ENCODE measurements at places on chromosomes 12 and 14.
A peak's percentile ranks its signal among the peaks of the same experiment; 100 is the strongest.

DNA sequence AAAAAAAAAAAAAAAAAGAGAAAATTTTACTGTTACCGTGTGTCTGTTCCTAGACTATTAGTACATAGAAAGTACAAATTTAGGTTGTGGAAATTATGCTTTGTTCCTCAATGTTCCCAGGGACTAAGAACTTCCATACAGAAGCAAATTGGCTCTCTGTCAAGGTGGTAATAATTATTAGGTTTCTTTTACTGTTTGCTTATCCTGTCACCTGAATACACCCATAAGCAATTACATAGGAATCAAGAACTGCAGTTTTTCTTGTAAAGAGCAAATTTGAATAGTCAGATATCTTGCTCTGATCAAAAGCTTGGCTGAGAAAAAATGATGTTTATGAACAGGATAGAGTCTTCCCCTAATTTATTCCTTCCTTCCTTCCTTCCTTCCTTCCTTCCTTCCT is 191.2 kb downstream of the AEBP2 start:
- DNase-seq, result no peak

GRCh38 chr14:101472518-101472849 is 88.8 kb upstream of the DIO3 start:
- no peak for DNase-seq

DNA sequence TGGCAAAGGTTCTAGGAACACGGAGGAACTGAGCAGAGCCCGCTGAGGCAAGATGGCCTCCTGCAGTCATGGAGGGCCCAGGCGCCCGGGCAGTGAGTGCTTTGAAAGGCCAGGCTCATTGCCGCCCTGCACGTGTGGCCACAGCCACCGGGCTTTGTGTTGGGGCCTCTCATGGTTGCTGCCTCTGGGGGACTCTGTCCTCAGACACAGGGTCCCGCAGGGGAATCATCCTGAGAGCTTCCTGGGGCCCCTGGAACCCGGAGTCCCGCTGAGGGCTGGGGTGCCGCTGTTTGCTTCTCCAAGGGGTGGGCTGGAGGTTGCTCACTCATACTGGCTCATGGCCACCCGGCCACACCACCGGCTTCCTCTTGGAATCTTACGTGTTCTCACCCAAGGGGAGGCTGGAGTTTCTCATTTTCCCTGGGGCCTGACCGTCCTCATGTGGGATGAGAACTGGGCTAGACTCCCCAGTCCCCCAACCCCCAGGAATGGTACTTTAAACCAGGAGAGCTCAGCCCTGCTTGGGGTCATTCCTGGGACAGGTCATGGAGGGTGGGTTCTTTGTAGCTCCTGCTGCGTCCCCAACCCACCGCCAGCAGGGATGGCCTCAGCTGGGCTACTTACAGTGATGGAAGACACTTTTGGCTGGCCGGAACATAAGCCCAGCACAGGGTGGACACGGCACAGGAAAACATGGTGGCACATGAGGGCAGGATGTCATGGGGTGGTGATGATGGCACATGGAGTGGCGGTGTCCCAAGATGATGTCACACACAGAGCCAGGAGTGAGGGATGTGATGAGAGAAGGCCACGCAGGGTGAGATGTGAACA is 21.1 kb upstream of the LRTM2 start:
- no peak for DNase-seq

DNA sequence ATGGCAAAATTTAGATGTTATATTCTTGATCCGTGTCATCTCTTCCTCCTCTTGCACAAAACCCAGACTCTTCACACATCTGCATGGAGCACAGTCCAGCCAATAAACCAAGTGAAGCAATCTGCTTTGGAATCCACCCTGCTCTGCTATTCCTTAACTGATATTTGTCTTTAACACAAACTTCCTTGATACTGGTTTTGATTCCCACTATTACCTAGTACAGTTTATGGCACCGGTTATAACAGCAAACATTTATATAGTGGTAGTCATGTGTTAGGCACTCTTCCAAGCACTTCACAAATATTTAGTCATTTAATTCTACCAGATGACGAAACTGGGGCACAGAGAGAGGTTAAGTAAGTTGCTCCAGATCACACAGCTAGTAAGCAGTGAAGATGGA is 12.5 kb downstream of the STYK1 start:
- DNase-seq, result no peak

DNA sequence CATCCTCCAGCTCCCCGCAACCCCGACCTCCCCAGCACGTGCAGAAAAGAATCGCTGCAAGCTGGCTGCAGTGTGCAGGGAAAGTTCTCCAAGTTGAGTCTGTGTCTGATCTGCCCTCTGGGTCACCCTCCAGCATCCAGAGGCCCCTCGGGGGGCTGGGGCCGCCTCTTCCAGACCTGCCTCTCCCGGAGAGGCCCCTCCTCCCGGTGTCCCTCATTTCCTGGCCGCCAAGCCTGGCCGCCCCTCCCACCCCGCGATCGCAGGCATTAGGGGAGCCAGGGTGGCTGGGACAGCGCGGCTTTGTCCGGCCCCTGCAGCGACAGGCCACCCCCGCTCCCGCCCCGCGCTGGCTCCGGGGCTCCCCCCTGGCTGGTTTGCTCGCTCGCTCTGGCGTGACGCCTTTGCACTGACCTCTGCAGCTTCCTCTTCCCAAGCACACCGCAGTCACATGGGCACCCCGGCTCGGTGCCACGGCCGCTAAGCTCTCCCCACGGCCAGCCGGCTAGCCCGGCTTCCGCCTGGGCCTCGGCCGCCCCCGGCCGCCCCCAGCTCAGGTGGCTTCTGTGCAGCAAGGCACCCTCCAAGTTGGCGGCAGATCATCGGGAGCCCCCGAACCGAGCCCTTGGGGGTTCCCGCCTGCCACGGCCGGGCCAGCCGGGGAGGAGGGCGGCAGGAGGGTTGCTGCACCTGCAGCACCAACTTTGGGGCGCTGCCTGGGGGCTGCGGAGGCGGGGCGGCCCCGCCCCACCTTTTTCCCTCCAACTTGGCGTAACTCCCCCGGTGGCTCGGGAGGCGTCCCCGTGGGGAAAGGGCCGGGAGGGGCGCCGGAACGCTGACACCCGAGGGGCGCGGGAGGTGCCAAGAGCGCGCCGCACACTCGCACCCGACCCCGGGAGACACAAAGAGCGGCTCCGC is 43.7 kb downstream of the KDM2B start:
- peak; percentile 69 for DNase-seq

GRCh38 chr14:95292660-95293425 is 26.9 kb downstream of the CLMN start:
- no peak for DNase-seq

GRCh38 chr12:69298947-69299346 is 49.2 kb upstream of the LYZ start:
- no peak for DNase-seq

DNA sequence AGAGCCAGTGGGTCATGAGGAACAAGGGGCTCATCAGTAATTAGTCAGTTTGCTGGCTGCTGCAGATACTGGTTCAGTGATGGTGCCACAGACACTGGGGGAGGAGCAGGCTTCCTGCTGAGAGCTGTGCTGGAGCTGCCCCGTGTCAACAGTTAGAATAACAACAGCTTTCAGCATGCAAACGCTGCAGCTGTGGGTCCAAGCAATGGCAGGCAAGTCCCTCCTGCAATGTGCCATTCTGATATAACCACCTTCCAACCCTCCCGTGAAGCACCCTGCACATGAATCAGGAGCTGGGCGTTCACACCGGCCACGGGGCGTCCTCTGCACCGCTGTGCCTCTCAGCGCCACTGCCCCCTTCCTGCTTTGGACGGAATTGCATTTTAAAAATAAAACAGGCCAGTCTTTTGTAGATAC is 258.4 kb upstream of the SFSWAP start:
- DNase-seq, result peak; percentile 33

DNA sequence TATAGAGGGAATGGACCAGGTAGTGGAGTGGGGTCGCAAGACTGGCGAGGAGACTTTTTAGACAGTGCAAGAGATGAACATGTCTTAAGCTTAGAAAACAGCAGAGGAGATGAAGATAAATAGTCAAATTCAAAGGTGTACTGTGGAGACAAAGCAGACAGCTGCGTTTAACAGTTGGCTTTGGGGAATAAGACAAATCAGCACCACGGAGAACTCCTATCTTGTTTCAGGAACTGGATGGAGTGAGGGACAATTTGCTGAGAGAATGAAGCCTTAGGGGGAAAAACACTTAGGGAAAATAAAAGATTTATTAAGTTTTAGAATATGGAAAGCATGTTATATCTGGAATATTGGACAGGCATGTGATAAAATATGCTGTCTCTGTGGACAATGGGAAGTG is 458.8 kb downstream of the GLT1D1 start:
- no peak for DNase-seq

DNA sequence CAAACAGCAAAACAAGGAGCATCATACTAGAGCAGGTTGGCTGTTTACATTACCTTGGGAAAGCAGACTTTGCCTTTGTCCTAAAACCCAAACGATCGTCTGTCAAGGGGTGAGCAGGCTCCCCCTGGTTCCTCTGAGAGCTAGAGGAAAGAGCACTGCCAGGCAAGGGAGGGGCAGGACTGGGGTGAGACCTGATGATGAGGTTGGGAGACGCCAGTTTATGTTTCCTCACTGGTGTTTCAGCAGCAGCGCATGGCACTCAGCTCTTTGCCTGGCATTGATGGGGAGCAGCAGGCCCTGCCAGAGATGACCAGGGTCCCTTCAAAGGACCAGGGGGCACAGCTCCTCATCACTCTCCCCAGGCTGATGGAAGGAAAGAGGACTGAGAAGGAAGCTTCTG is 7.9 kb upstream of the KRT2 start:
- DNase-seq, result no peak

DNA sequence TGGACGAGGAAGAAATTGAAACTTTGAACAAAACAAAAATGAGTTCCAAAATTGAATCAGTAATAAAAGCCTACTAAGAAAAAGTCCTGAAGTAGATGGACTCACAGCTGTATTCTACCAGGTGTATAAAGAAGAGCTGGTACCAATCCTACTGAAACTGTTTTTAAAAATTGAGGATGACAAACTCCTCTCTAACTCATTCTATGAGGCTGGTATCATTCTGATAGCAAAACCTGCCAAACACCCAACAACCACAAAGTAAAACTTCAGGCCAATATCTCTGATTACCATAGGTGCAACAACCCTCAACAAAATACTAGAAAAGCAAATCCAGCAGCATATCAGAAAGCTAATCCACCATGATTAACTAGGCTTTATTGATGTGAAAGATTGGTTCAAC is 33.9 kb upstream of the LDHB start:
- DNase-seq, result no peak

DNA sequence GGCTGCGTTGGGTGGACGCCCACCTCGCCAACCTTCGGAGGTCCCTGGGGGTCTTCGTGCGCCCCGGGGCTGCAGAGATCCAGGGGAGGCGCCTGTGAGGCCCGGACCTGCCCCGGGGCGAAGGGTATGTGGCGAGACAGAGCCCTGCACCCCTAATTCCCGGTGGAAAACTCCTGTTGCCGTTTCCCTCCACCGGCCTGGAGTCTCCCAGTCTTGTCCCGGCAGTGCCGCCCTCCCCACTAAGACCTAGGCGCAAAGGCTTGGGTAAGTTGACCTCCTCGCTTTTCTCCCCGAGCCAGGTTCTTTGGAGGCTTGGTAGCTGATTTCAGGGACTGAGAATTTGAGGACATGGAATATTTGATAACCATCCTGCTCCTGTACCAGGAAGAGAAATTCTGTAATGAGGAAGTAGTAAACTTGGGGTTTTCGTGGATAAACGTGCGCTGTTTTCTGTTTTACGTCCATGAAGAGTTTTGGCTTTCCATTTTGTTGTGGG is 530 bp downstream of the APAF1 start:
- DNase-seq, result no peak

Measured in CD8-positive, alpha-beta T cell (primary cell).